ENCODE measurements at places on chromosomes 6 and 20. TPM values are rescaled to one million over a fixed set of nuclear protein-coding genes. Genes with fewer than 3 reads are reported as not detected.

CRISP3 gene
- not detected for total RNA-seq

GABRR1 gene
- total RNA-seq = not detected

PPP1R3D gene
- 6.3 TPM for total RNA-seq

DDX43 gene
- total RNA-seq = not detected

GPR63 gene
- 0.48 TPM for total RNA-seq

DCDC2 gene
- total RNA-seq = 1.0 TPM

TRMT6 gene
- 11.4 TPM for total RNA-seq

GRCh38 chr20:49843139-49843538, 30.5 kb downstream of the SLC9A8 start:
- DNase-seq = no peak

GRCh38 chr6:26445934-26446667, 5.8 kb downstream of the BTN3A3 start:
- DNase-seq = no peak

DNA sequence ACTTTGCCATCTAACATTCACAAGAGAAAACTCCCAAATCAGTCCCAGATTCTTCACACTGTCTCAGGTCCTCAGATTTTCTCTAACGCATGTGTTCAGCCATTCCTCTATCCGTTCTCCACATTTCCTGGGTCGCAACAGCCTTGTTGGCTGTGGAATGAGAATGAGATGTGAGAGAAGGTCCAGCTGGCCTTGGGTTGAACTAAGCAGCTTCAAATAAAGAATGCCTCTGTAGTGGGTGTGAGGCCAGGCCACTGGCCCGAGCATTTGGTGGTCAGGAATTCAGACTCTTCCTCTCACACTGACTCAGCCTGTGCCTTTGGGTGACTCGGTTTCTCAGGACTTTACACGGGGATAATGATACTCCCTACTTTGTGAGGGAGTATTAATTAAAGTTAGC, 73.8 kb upstream of the CCN6 start:
- no peak for DNase-seq

GRCh38 chr6:164926686-164927085, 382.7 kb downstream of the C6orf118 start:
- DNase-seq = no peak

DNA sequence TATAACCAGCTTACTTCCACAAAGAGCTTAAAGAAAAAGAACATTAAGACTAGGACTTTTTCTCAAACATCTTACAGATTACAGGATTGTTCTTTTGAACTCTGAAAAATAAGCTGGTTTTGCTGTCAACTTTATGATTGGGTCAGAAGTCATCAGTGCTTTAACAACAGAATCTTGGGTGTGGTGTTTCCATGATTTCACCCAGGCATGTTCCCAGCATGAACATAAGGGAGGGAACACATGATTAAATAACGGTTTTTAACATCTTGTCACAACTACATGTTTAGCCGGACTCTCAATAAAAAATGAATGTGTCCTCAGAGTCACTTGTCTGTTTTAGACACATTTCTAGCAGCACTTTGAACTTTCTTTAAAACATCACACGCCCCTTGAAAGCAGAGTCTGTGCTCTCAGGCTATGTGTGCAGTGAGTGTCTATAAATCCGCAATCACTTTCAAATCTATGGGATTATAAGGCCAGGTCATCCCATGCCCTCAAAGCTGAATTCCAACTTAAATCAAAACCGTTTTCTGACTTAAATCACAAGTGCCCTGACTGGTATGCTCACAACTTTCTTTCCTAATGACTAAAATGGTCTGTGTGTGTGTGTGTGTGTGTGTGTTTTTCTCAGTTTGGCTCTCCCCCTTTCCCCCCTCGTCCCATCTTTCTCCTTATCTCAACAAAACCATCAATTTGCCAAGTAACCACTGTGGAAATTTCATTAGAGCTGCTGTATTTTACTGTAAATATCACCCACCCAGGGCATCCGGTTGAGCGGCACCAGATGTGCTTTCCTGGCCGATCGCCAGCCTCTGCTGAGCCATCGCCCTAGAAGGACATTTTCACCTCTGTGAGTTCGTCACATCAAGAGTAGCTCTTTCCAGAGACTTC, 216.8 kb upstream of the DTNBP1 start:
- DNase-seq = no peak

- DNase-seq = no peak
Measured at GRCh38 chr6:16592223-16592911, 168.9 kb downstream of the ATXN1 start.

DNA sequence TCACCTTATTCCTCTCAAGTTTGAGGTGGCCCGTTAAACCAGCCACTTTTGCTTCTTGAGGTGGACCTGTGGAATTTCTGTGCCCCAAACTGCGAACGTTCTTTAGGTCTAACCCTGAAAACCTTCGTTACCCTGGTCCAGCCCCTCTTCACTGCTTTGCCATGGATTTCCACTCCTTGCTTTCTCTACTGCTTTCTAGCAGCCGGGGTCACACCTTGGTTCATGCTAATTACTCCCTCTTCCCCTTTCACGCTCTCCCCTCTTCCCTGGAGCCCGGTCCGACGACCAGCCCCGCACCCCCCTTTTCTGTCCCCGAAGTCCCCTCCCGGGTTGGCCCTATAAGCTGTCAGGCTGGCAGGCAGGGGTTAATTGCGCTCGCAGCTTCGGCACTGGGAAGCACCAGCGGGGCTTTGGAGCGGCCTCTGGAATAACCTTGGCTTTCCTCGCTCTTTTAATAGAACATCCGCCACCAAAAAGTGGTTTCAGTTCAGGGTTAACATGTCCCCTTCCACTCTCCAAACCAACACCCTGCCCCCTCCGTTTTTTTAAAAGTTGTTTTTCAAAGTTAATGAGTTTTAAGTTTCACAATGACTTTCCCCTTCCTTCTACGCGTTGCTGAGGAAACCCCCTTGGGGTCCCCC, 1.4 kb upstream of the HIVEP1 start:
- peak; percentile 88 for DNase-seq

DNA sequence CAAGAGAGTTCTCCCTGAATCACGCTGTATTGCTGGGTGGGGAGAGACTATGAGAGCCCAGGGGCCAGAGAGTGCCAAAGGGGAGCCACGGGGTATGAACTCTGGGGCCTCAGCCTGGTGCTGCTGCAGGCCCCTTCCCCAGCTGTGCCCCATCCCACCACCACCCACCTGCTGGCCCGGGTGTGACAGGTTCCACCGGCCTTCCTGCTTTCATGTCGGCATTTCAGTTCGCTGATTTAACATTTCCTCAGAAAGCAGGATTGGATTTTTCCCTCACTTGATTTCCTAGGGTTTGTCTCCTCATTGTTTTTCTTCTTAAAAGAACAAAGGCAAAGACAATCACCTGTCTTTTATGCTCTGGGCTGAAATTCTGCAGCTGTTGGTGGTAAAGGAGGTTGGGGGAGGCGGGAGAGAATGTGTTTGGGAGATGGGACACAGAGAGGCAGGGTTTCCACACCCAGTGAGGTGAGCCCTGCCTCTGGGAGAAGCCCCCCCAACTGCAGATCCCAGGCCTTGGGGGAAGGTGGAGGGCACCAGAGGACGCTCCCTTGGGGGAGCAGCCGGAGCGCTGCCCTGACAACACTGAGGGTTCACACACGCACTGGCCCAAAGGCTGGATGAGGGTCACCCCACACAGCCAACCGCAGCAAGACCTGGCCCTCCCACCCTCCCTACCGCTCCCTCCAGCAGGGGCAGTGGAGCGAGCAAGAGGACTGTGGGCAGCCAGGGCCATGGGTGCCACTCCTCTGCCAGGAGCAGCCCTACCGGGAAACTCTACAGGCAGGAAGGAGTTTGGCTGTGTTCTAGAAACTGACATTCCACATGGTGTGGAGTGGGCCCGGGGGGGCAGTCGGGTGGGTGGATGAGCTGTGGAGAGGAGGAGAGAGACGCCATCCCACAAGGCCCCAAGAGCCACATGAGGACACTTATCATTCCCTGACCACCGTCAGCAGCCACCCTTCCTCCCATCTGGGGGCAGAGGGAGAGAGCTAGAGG, 10.5 kb upstream of the MLN start:
- no peak for DNase-seq

GRCh38 chr20:19668418-19668817, 89.6 kb upstream of the RIN2 start:
- no peak for DNase-seq

DNA sequence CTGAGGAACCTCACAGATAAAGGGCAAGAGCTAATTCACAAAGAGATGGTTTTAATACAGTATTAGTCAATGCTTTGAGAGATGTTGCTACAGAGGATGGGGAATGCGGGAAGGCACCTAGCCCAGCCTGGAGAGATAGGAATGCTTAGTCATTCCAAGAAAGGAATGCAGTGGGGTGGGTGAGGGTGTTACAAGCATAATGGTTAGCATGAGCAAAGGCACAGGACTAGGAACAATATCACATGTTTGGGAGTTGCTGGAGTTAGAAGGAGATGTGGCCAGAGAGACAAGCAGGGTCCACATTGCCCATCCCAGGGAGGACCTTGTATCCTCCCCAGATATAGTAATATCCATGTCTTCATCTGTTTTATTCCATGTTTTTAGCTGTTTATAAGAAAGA, 107.0 kb upstream of the OGFRL1 start:
- no peak for DNase-seq

- DNase-seq = no peak
Measured at GRCh38 chr20:14210146-14210545, 127.3 kb downstream of the FLRT3 start.

- no peak for DNase-seq
Measured at GRCh38 chr6:424741-425417, 33.3 kb downstream of the IRF4 start.

- DNase-seq = no peak
Measured at GRCh38 chr20:51091406-51092195, 68.7 kb upstream of the KCNG1 start.

GRCh38 chr6:81996414-81996813, 243.9 kb upstream of the TENT5A start:
- DNase-seq = no peak

DNA sequence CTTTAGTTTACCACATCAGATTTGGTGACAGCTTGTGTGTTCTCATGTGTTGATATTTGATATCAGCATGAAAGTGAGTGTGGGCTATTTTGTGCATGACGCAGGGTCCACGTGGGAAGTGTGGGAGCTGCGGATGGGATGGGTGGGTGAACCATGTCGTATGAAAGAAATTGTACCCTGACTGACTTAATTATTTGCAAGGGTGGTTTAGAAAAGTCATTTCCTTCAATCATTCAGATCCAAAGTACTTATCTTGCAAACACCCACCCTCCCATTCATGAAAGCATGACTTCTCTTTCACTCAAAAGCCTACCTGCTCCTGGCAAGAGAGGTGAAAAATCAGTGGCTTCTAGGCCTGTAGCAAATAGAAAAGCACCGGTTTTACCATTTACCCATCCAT, 91.8 kb upstream of the BACH2 start:
- DNase-seq = no peak

DNA sequence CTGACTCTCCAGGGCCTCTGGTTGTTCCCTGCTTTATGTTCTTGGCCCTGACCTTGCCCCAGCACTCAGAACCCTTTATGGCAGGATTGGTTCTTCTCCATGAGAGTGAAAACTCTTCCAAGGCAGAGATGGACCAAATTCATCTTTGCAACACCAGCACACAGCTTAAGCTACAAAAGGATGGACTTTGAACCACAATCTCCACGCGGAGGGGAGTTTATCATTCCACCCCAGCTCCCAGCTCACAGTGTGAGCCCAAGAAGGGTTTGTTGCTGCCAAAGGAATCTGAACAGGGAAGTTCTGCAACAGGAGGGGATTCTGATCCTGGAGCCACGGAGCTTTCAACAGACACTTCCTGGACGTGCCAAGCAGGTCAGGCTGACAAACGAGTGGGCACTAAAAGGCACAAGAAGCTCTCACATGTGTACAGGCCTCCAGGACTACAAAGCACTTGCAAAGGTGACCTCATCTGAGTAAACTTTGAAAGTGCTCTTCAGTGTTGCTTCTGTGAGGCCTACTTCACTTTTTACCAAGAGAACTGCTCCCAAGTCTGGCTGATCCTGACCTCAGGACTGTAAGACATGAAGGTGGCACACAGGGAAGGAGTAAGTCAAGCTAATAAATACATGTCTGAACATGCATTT, 8.9 kb downstream of the FITM2 start:
- DNase-seq = no peak

- DNase-seq = no peak
Measured at GRCh38 chr6:44850312-44850711, 462.8 kb downstream of the CDC5L start.

DNA sequence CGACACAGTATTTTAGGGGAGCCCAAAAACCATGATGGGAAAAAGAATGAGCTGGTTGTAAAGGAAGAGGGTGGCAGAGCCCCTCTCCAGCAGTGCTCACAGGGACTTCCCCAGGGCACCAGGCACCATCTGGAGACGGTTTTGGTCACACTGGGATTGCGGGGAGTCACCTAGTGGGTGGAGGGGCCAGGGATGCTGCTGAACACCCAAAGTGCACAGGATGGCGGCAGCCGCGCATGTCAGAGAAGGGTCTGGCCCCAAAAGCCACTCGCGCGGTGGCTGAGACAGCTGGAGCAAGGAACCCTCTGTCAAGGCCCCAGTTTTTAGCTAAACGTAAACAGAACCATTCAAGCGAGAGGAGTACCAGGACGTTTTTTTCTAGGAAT, 10.8 kb downstream of the CTSZ start:
- no peak for DNase-seq

DNA sequence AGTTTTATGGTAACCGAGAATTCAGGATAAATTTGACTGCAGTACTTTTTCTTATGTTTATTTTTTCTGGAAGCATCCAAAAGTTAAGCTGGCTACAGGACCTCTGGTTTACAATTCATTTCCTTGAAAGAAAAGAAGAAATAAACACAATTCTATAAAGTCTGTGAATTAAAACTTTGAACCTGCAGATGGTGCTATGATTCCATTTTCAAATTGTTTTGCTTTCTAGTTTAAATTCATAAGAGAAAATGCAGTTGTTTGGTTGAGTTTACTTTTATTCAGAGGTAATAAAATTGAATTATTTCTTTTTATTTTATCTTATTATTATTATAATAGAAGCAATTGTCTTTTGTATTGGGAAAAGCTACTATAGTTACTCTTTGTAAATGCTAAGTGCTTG, 1.8 kb upstream of the VIP start:
- DNase-seq = no peak

DNA sequence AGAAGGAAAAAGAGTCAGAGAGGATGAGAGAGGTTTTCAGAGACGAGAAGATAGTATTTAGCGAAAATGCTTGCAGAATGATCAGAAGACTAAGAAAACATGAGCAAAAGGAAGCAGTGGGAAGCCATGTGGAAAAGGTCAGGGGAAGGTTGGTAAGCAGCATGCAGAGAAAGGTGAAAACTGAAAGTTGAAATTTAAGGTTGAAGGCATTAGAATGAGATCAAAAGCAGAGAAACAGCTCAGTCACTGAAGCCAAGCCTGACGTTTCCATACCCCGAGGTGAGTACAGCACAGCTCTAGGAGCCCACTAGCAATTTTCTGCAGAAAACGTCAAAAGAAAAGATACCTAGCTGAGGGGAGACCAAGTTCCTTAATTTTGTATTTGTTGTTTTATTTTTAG, 19.1 kb upstream of the TFB1M start:
- no peak for DNase-seq

- DNase-seq = no peak
Measured at GRCh38 chr20:50138479-50139393, 14.8 kb downstream of the PEDS1 start.

All from osteocyte (in vitro differentiated cells).